ENCODE measurements at places on chromosomes 4 and X.

DNA sequence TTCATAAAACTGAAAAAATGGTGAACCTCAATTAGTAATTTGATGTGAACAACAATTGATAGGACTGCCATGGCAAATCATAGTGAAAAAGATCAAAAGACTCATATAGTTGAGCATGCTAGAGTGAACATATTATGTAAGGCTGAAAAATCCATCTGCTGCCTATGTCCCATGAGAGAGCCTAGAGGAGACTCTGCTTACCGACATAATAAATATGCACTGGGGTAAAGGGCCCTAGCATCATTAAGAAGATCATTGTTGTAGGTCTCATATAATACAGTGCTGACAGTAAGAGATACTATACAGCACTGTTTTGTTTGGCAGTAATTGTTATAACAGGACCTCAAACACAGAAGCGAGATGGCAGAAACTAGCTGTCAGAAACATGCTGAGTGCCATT lies 229.0 kb downstream of the PABPC4L start:
- no peak for DNase-seq

GRCh38 chr4:8157944-8158709 lies 486 bp downstream of the ABLIM2 start:
- no peak for DNase-seq

GRCh38 chr4:99248714-99249113 lies 29.7 kb upstream of the ADH6 start:
- DNase-seq: no peak

- peak; percentile 79 for DNase-seq
These were observed 52.0 kb upstream of the WDR17 start for GRCh38 chr4:176013476-176014247.

GRCh38 chr4:79689740-79690139 lies 281.7 kb upstream of the GK2 start:
- DNase-seq: no peak

GRCh38 chr4:89295415-89295927 lies 12.1 kb downstream of the GPRIN3 start:
- no peak for DNase-seq

GRCh38 chr4:102451266-102451665 lies 49.9 kb upstream of the NFKB1 start:
- DNase-seq: no peak

DNA sequence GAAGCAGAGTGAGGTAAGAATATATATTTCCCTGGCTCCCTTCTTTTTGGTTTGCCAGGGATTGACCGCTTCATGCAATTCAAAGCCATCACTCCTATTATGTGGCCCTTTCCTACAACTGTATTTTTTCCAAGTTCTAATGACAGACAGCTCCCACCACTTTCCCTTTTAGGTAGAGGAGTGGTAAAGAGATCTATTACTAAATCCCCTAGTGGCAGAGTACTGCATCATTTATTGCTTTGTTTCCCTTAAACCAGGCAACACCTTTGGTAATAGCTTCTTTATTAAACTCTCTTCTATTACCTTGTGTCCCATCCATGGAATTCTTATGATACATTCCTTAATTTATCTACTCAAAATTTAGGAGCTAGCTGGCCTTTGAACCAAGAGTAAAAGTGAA lies 90.7 kb downstream of the CNOT6L start:
- no peak for DNase-seq

DNA sequence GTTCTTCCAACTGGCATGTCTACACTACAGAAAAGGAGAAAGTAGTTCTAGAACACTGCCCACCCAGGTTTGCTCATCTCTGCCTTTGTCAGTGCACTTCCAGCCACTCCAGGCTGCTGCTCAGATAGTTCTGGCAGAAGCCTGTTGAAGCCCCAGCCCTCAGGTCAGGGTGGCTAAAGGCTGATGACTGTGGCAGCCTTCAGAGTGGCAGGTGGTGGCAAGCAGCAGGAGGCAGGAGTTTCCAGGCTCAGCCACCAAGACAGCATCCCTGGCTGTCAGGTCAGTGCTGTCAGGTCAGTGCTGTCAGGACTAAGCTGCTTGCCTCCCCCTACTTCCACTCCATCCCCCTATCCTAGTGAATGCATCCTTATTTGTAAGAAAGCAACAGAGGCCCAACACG lies 100.4 kb downstream of the MAMLD1 start:
- DNase-seq: no peak

GRCh38 chr4:55612341-55612740 lies 20.3 kb upstream of the PDCL2 start:
- no peak for DNase-seq

DNA sequence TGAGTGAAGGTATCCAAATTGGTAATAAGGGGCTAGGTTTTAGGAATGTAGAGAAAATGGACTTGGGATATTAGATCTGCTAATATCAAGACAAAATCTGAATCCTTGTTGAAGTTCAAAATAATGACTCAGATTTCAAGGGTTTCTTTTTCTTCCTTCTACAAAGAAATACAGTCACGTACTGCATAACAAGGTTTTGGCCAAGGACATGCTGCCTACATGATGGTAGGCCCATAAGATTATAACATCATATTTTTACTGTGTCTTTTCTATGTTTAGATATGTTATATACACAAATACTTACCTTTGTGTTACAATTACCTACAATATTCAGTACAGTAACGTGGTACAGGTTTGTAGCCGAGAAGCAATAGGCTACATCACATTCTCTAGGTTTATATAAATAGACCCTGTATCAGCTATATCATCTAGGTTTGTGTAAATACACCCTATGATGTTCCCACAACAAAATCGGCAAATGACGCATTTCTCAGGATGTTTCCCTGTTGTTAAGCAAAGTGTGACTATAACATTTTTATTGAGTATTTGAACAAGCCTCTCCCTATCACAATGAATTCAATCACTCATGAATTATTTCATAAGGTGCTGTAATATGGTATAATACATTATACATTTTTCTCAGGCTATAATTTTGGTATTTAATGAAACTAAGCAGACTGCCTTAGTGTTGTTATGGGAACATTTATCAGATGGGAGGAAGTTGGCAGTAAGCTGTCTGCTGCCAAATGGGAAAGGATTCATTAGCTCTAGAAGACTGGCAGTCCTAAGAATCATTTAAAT lies 186.3 kb downstream of the PPP3CA start:
- DNase-seq: no peak

- no peak for DNase-seq
These were observed 476.5 kb downstream of the PDGFC start for GRCh38 chr4:156495091-156495490.

GRCh38 chrX:39427906-39428305 lies 626.6 kb downstream of the MID1IP1 start:
- DNase-seq: no peak

DNA sequence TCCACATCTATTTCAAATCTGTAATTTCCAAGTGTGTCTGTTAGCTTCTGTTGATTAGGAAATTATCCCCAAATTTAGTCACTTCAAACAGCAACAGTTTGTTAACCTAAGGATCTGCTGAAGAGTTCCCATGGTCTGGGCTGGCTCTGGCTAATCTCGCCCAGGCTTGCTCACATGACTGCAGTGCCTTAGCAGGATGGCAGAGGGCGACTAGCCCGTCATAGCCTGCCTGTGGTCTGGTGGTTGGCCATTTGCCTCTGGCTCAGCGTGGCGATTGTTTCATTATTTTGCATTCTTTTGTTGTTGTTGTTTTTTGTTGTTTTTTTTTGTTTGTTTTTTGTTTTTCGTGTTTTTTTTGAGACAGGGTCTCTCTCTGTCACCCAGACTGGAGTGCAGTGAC lies 264.0 kb downstream of the TRIML1 start:
- no peak for DNase-seq

DNA sequence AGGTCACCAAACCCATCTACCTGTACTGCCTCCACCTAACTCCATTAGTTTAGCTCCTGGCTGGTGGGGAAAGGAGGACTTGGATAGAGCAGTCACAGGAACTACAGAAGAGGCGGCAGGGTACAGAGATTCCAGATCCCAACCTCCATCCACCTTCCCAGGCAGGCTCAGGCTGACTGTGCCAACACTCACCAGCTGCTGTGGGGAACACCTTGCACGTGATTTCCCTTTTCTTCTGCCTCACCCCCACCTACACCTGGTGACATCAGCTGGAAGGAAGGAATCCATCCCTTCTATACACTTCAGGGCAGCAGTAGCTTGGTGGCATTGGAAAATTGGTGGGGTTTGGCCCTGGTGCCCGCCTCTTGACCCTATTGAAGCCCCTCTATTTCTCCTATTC lies 41.5 kb downstream of the EFNB1 start:
- DNase-seq: no peak

GRCh38 chrX:153779891-153780677 lies 757 bp upstream of the SRPK3 start:
- no peak for DNase-seq

DNA sequence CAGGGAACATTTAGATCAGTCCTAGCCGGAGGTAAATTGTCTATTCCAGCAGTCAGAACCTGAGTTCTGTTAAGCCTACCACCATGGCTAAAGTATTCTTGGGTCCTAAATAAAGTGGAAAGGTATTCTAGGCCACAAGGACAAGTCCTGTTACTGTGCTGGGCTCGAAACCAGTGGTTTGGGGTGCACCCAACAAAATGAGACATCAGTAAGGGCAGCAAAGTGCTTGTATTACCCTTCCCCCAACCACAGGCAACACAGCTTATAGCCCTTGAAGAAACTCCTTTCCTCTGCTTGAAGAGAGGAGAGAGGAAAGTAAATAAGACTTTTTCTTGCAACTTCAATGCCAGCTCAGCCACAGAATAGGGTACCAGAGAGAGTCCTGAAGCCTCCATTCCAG lies 1345.6 kb downstream of the PCDH18 start:
- no peak for DNase-seq

GRCh38 chr4:148068065-148068911 lies 336.4 kb downstream of the ARHGAP10 start:
- no peak for DNase-seq

- no peak for DNase-seq
These were observed 62.0 kb downstream of the ATP8A1 start for GRCh38 chr4:42594888-42595287.

GRCh38 chr4:183396227-183396637 lies 48.2 kb upstream of the CDKN2AIP start:
- no peak for DNase-seq

- no peak for DNase-seq
These were observed 161.9 kb upstream of the STK26 start for GRCh38 chrX:131861088-131861787.

DNA sequence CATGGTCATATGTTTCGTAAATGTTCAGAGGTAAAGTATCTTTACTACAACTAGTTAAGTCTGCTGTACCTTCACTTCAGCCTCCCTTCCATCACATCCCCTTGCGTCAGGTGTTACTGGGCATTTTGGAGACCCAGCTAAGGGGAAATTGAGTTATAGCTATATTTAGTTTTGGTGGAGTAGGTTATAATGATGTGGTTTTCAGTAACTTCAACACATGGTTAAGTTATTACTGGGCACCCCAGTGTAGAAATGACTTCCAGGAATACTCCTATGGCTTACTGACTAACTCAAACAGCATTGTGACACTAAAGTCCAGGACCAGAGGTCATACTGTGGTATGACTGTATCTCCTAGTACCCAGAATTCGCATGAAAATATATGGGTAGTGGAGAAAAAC lies 23.4 kb upstream of the ACSL1 start:
- DNase-seq: no peak

DNA sequence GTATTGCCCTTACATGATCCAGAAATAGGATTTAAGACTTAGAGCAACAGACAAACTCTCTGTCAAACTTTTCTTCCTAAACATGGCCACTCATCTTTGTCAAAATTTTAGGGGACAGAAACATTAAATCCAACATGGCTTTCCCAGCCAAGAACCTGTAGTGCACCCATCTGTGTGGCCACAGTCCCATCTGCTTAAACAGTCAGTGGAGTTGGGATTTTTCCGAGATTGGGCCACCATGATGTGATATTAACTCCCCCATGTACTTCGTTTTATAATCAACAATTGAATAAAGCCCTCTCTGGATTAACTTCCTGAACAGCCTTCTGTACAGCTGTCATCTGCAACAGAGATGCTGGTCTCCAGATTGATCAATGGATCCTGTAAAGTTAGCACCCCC lies 28.9 kb downstream of the TMEM144 start:
- no peak for DNase-seq

GRCh38 chr4:78057135-78057599 lies at the start of gene FRAS1:
FRAS1 (plus strand) TSS chr4:78057323; CDS start chr4:78058010, 687 bp downstream.
- peak; percentile 72 for DNase-seq

DNA sequence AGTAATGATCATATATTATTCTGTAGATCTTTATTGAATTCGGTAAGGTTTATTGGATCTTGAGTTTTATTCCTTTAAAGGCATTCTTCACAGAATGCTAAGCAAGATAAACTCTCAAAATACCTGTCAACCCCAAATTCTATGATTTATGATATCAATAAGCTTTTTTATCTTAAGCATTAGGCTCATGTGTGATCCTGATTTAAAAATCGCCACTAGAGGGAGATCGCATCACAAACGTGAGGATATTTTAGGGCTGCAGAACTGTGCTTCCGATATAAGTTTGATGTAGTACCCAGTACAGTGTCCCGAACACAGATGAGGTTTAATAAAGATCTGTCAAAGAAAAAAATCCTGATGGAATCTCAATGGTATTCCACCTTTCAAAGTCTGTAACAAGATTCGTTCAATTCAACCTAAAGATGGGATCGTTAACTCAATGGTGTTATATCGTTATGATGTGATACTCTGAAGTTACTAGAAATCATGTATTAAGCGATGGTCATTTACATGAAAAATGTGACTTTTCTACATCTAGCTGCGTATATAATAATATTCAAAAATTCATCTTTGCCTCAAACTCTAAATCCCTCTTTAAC lies 169.0 kb downstream of the CORIN start:
- DNase-seq: peak; percentile 39

DNA sequence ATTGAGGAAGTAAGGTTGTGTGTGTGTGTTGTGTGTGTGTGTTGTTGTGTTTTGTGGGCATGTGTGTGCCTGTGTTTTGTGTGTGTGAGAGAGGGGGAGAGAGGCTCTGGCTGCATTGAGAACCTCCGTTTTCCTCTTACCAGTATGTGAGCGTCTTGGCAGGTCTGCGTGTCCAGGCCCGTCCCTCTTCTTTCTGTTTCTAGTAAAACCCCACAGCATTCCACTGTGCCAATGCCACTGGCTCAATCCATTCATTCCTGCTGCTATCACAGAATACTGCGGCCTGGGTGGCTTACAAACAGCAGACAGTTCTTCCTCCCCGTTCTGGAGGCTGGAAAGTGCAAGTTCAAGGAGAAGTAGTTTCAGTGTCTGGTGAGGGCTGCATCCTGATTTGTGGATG lies 15.5 kb upstream of the HTRA3 start:
- DNase-seq: no peak

DNA sequence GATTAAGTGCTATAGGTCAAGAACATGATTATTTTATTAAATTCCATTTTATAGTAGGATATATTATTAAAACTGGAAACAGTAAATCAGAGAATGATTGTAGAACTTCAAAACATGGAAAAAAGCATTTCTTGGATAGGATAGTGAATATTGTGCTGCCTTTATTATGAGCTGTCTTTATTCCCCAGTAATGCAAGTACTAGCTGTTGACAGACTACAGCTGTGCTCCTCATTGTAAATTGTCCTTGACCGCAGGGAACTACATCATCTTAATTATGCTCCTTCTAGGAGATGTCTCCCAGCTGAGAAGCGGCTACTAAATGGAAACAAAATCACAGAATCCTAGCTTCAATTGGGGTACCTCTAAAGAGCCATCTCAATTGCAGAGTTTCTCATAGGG lies 1457.2 kb upstream of the PCDH7 start:
- DNase-seq: no peak
